ENCODE measurements at places on chromosomes 7 and 10.
A peak's percentile ranks its signal among the peaks of the same experiment; 100 is the strongest.

DNA sequence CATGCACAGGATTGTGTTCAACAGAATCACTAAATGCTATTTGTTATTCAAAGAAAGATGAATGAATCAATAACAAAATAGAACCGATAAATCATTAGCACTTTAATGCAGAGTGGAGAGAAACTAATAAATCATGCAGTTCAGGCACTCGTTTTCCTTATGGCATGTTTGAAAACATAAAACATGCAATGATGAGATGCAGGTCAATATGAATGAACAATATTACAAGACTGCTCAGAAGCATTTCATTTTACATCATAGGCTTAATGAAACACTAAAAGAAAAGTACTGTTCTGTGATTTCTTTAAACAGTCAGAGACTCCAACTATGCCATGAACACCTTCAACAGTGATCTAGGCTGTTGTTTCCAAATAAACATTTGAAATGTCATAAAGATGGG lies 158.1 kb upstream of the ETV1 start:
- no peak for DNase-seq

DNA sequence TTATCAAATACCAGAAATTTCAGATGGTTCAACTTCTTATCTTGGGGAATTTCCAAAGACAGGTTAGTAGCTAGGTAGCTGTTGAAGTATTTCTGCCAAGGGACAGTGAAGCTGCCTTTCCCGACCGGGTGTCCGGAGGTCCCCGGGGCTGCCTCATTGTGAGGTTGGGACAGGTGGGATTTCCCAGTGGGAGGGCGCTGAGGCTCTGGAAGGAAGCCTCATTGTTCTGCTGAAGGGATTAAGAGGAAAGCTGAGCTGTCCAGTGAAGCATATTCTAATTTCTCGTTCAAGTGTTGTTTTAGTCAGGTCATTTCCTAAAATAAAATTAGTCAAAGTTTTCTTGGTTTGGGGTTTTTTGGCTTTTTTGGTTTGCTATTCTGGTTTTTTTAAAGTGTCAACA lies 244.2 kb downstream of the MGMT start:
- no peak for DNase-seq

DNA sequence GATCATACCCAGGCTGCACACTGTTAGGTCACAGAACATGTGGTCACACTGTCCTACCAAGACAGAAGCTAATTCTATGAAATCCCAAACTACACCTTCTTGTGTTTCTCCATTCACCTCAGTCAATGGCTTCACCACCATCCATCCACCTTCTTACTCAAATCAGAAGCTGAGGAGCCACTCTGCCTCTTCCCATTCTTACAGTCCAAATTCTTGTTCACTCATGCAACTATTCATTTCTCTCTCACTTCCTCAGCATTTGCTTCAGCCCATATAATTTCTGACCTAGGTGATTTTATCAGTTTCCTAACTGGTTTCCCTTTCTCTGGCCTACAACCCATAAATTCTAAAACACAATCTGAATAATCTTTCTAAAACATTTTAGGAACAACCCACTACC lies 229.2 kb downstream of the LRRN3 start:
- DNase-seq, result no peak

DNA sequence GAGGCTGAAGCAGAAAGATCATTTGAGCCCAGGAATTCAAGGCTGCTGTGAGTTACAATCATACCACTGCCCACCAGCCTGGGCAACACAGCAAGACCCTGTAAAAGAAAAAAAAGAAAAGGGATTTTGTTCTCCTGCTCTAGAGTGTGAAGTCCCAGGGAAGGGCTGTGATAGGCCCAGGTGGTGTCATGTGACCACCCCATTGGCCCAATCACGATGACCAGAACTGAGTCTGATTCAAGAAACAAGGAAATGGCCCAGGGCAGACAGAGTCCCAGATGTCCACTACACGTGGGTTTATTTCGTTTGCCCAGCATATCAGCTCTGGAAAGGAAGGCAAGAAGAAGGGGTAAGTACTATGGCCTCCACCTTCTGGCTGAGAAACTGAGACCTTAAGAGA lies 81.3 kb upstream of the CUX1 start:
- DNase-seq, result no peak

DNA sequence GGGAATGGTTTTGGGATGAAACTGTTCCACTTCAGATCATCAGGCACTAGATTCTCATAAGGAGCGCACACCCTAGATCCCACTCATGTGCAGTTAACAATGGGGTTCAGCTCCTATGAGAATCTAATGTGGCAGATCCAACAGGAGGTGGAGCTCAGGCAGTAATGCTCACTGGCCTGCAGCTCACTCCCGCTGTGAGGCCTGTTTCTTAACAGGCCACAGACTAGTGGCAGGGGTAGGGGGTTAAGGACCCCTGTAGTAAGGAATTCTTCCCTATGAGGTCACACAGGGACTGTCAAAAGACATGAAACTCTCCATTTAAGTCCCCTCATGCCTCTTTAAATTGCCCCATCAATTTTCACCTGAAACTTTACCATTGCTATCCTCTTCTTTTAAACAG lies 8.0 kb downstream of the HGF start:
- no peak for DNase-seq

- DNase-seq, result no peak
Observed at GRCh38 chr10:11108356-11108755, 90.7 kb downstream of the CELF2 start.

GRCh38 chr10:93568105-93568390 lies 1.6 kb downstream of the FFAR4 start:
- DNase-seq, result no peak

DNA sequence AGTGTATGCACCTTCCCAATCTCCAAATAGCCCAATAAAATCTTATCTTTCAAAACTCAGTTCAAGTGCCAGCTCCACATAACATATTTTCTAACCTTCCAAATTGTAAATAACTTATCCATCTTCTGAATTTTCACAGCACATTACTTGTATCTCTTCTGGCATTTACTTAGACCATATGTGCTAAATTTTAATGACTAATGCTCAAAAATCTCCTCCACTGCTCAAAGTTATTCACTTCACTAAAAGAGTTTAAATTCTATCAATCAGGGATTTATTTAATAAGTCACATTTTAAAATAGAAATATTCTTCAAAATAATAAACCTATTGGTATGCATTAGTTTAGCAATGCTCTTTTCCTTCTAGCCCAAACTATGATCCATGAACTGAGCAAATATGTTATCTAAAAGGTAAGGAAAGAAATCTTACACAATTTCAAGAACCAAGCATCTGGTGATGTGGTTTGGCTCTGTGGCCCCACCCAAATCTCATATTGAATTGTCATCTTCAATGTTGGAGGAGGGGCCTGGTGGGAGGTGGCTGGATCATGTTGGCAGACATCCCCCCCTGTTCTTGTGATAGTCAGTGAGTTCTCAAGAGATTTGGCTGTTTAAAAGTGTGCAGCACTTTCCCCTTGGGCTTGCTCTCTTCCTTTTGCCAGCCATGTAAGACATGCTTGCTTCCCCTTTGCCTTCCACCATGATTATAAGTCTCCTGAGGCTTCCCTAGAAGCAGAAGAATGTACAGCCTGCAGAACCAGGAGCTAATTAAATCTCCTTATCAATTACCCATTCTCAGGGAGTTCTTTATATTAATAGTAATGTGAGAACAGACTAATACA lies 28.1 kb upstream of the GPR22 start:
- no peak for DNase-seq

DNA sequence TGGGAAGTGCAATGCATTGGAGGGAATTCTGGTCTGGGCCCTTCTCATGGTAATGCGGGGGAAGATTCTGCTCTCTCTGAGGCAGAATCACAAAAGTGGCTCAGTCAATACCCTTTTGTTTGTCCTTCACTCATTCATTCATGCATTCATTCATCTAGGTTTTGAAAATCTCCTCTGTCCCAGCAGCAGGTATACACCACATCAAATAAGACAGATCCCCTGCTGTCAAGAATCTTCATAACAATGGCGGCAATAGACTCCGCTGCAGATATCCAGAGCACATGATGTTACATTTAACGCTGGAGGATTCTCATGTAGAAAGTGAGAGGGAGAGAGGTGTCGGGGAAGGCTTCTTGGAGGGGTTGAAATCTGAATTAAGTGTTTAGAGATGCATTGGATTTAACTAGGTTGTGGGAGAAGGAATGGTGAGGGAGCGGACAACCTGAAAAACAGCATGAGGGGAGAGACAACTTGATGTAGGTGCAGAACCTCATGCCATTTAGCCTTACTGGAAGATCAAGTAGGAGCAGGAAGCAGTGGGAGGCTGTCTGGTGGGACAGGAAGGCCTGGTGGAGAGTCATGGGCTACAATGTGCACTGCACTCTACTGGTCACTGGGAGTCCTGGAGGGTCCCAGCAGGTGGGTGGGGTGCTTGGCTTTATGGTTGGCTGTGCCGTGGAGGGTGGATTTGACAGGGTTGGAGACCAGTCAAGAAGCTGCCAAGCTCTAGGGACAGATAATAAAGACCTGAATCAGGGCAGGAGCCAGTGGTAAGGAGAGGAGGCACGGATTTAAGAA lies 5.2 kb upstream of the FAM180A start:
- no peak for DNase-seq

DNA sequence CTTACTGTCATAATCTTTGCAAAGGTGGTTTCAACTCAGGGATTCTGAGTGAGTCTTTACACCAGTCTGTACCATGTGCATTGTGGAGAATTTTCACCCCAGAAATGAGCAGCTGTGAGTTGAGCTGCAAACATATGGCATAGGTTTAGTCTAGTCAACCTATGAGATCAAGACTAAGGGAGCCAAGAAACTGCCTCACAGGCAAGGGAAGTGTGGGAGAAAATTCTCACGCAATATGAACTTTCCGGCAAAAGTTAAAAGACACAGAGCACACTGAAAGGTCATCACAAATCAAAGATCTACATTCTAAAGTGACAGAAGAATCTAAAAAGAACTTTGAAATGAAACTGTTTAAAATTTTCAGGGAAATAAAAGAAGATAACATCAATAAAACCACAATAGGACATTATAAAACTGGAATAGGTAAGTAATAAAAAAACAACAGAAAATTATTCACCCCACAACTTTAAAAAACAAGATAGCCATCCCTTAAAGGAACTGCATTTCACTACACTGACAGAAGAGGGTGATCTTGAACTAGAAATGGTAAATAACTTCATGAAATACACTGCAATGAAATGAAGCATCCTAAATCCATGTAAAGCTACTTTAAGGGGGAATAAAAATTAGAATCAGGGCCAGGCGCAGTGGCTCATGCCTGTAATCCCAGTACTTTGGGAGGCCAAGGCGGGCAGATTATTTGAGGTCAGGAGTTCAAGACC lies 63.5 kb downstream of the LGI1 start:
- no peak for DNase-seq

- DNase-seq, result peak; percentile 15
Observed at GRCh38 chr7:50793120-50793946, 10.6 kb upstream of the GRB10 start.

All from activated T-cell treated with anti-CD3 and anti-CD28 coated beads for 4 hours (primary cell).